Tibial nerve (tissue), 4 donors: ENCODE measurements at places on chromosomes 5 and 9. TPM values are rescaled to one million over a fixed set of nuclear protein-coding genes. Genes with fewer than 3 reads are reported as not detected.

GRCh38 chr5:119315516-119315949 is 40.3 kb upstream of the TNFAIP8 start:
- H3K4me3 ChIP-seq = no peak overlapping the region
- DNase-seq = no peak
- no peak overlapping the region for H3K27ac ChIP-seq
- H3K36me3 ChIP-seq = no peaks in the 10 kb centered on the region

GRCh38 chr9:125893277-125893676 is 146.1 kb downstream of the PBX3 start:
- no peak for DNase-seq
- H3K27me3 ChIP-seq = no peaks in the 10 kb centered on the region
- no peak overlapping the region for H3K4me3 ChIP-seq
- H3K4me1 ChIP-seq = peaks cover 7% of the 10 kb centered on the region
- H3K27ac ChIP-seq = no peak overlapping the region

DNA sequence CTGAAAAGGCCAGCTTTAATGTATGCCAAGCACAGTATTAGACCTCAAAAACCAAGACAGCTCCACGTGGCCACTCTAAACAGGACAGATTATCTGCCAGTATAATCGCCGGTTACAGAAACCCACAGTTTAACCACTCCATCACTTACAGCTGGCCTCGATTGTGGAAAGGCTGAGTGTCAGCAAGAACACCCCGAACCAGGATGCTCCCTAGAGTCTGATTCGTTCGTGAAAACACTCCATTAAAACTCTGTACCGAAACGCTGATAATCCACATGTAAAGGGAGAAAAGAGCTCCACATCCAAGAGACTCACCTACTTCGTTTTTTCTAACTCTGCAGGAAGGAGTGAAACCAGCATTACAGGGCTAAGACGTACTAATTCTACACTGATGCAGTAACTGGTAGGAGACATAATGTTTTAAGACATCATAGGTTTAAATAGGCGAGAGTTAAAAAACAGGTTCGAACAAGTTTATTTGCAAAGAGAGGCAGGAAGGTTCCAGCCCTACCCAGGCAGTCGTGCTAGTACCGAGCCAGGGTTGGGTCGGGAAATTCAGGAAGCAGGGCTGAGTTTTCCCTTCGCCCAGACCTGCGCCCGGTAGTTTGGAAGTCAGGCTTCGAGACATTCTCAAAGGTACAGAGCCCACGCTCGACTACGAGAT is 949 bp downstream of the SERINC5 start:
- H3K27ac ChIP-seq = peak overlapping the region; percentile 98
- peak; percentile 19 for DNase-seq
- H3K27me3 ChIP-seq = no peaks in the 10 kb centered on the region
- H3K36me3 ChIP-seq = no peaks in the 10 kb centered on the region

- H3K4me1 ChIP-seq = no peaks in the 10 kb centered on the region
- H3K4me3 ChIP-seq = no peak overlapping the region
- no peak for DNase-seq
- no peaks in the 10 kb centered on the region for H3K36me3 ChIP-seq
- no peaks in the 10 kb centered on the region for H3K27me3 ChIP-seq
- H3K27ac ChIP-seq = no peak overlapping the region
These were observed 151.0 kb downstream of the MYO10 start for GRCh38 chr5:16784843-16785791.

DNA sequence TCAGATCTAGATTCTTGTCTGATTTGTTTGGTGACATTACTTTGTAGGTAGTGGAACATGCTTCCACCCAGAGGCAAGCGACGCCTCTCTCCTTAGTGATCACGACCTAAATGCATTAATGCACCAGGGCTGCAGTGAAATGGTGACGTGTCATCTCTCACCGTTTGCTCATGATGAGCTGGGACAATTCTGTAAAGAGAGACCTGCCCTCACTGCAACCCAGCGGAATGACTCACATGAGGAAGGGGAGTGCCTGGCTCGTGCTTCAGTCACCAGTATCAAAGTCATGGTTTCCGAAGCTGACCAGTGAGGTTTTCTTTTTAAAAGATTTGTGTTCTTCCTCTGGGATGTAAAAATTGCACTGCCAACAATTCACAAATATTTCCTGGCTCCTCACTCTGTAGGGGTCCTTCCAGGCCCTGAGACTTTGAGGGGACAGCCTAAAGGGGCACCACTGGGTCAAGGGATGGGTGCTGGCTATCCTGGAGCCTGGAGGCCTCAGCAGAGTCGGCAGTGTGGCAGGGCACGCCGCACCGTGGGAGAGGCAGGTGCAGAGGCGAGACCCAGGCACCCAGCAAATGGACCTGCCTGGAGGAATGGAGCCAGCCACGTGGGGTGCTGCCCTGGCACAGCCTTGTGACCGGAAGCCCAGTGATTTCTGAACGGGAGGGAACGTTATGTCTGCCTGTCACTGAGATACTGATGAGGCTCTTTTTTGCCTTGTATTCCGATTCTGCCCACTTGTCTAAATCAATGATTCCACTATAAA is 17.3 kb downstream of the QSOX2 start:
- no peak overlapping the region for H3K27ac ChIP-seq
- H3K27me3 ChIP-seq = no peaks in the 10 kb centered on the region
- no peak overlapping the region for H3K4me3 ChIP-seq
- peaks cover 45% of the 10 kb centered on the region for H3K36me3 ChIP-seq
- DNase-seq = no peak

GRCh38 chr5:31641575-31641974 is 2.6 kb downstream of the PDZD2 start:
- H3K4me1 ChIP-seq = peaks cover 5% of the 10 kb centered on the region
- no peak overlapping the region for H3K27ac ChIP-seq
- no peak for DNase-seq
- H3K36me3 ChIP-seq = no peaks in the 10 kb centered on the region

DNA sequence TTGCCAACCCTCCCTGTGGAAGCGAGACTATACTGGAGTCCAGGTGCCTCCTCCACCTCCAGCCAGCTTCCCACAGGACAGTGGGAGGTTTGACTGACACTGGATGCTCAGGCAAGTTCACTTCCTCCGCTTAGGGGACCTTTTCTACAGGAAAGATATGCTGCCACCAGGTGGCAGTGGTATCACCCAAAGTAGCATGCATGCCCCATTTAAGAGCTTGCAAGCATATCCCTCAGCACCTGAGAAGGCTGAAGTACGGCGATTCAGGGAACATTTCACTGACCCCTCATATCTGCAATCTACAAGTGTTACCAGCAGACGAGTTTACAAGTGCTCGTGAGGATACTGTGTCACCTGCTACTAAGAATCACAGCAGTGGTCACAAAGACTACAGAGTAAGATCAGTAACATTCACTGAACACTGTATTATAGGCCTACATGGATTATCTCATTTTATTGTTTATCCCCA is 75.5 kb downstream of the KLHL3 start:
- H3K27me3 ChIP-seq = no peaks in the 10 kb centered on the region
- H3K4me3 ChIP-seq = no peak overlapping the region
- no peaks in the 10 kb centered on the region for H3K4me1 ChIP-seq
- no peaks in the 10 kb centered on the region for H3K36me3 ChIP-seq
- DNase-seq = peak; percentile 44

DNA sequence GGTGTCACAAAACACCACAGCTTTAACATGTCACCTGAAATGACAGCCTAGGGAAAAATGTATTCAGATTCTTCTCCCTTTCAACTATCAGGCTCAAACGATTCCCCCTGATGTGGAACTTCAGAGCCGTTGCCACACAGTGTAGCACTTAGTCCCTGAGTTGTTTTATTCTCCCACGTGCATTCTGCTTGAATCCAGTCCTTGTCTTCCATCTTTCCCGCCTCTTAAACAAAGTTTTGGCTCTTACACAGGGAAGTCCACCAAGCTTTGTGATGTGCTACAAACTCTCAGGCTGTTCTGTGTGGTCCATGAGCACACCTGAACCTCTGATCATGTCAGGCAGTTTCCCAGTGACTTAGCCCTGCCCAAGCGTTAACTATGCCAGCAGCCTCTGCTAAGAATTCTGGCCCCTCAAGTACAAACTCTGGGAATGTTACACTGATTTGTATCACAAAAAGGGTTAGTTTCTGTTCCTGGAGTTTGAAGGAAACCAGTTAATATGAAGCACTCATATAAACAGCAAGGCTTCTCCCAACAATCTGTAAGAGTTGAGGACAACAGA is 45.8 kb upstream of the RNF38 start:
- no peaks in the 10 kb centered on the region for H3K36me3 ChIP-seq
- no peaks in the 10 kb centered on the region for H3K27me3 ChIP-seq
- no peak overlapping the region for H3K27ac ChIP-seq

- no peaks in the 10 kb centered on the region for H3K36me3 ChIP-seq
- H3K27ac ChIP-seq = no peak overlapping the region
- peaks cover 4% of the 10 kb centered on the region for H3K4me1 ChIP-seq
- no peak for DNase-seq
These were observed 94.1 kb downstream of the APBA1 start for GRCh38 chr9:69578026-69578425.

- H3K4me1 ChIP-seq = no peaks in the 10 kb centered on the region
- no peak for DNase-seq
- H3K27ac ChIP-seq = no peak overlapping the region
- H3K27me3 ChIP-seq = no peaks in the 10 kb centered on the region
- H3K36me3 ChIP-seq = peaks cover 41% of the 10 kb centered on the region
These were observed 7.2 kb downstream of the MLANA start for GRCh38 chr9:5897851-5898250.

- no peak overlapping the region for H3K27ac ChIP-seq
- H3K27me3 ChIP-seq = no peaks in the 10 kb centered on the region
These were observed 45.7 kb downstream of the SARDH start for GRCh38 chr9:133692364-133692985.

- H3K4me3 ChIP-seq = no peak overlapping the region
- DNase-seq = no peak
- H3K27ac ChIP-seq = no peak overlapping the region
- H3K4me1 ChIP-seq = no peaks in the 10 kb centered on the region
These were observed 68.7 kb upstream of the WDR41 start for GRCh38 chr5:77560677-77561263.

DNA sequence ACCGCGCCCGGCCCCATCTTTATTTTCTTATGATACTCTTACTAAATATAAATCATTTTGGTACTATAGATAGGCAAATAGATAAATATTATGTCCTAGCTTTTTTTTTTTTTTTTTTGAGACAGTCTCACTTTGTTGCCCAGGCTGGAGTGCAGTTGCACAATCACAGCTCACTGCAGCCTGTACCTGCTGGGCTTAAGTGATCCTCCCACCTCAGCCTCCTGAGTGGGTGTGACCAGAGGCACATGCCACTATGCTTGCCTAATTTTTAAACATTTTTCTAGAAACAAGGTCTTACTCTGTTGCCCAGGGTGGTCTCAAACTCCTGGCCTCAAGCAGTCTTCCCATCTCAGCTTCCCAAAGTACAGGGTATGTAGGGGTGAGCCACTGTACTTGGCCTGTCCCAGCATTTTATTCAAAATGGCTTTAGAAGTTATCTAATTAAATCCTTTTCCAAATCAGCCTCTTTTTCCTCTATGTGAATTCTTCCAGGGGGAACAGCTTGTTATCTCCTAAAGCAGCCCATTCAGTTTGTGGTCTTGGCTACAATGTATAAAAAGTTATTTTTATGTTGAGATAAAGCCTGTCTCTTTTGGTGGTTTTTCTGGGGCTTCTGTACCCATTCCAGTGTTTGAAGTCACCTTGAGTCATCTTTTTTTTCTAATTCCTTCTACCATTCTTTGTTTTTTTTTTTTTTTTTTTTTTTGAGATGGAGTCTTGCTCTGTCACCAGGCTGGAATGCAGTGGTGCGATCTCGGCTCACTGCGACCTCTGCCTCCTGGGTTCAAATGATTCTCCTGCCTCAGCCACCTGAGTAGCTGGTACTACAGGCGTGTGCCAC is 12.1 kb downstream of the MELK start:
- H3K27ac ChIP-seq = no peak overlapping the region
- no peaks in the 10 kb centered on the region for H3K4me1 ChIP-seq
- H3K27me3 ChIP-seq = no peaks in the 10 kb centered on the region
- no peak overlapping the region for H3K4me3 ChIP-seq

DNA sequence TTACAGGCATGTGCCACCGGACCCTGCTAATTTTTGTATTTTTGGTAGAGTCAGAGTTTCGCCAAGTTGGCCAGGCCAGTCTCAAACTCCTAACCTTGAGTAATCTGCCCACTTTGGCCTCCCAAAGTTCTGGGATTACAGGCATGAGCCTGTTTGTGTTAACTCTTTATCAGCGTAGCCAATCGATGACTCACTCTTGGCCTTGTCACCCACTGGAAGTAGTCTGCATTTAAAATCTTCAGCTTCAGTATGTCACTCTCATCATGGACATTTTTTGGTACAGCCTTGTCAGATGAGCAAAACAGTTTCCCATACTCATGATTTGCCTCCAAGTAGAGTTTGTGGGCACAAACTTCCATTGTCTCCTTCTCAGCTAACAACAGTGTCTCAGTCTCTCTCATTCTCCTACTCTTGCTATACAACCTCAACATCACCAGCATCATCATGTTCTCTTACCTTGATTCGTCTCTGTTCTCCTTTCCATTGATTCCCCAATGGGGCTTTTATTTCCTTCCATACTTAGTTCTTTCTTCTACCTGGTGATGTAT is 22.5 kb downstream of the MUSK start:
- no peaks in the 10 kb centered on the region for H3K36me3 ChIP-seq
- H3K27me3 ChIP-seq = no peaks in the 10 kb centered on the region
- no peak overlapping the region for H3K27ac ChIP-seq
- H3K4me1 ChIP-seq = no peaks in the 10 kb centered on the region
- no peak for DNase-seq
- H3K4me3 ChIP-seq = no peak overlapping the region

DNA sequence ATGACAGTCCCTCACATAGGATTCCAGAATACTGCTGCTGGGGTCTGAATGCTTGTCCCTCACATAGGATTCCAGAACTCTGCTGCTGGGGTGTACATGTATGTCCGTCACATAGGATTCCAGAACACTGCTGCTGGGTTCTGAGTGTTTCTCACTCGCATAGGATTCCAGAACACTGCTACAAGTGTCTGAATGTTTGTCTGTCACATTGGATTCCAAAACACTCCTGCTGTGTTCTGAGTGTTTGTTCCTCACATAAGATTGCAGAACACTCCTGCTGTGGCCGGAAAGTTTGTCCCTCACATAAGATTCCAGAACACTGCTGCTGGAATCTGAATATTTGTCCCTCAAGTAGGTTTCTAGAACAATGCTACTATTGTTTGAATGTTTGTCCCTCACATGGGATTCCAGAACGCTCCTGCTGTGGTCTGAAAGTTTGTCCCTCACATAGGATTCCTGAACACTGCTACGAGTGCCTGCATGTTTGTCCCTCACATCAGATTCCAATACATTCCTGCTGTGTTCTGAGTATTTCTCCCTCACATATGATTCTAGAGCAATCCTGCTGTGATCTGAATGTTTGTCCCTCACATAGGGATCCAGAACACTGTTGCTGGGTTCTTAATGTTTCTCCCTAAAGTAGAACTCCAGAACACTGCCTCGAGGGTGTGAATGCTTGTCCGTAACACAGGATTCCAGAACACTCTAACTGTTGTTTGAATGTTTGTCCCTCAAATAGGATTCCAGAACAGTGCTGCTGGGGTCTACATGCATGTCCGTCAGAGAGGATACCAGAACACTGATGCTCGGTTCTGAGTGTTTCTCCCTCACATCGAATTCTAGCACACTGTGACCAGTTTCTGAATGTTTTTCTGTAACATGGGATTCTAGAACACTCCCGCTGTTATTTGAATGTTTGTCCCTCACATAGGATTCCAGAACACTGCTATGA is 200.4 kb downstream of the FOXD4L6 start:
- no peak overlapping the region for H3K27ac ChIP-seq
- no peak for DNase-seq
- H3K4me3 ChIP-seq = no peak overlapping the region

The OCLN gene
- total RNA-seq = 10.3 TPM

The C8G gene
- total RNA-seq = 3.3 TPM

The DBH gene
- total RNA-seq = under 0.01 TPM

The LCNL1 gene
- total RNA-seq = 14.7 TPM

The PCDHB10 gene
- total RNA-seq = 5.4 TPM

The PCDHGA3 gene
- total RNA-seq = 8.5 TPM

The SHOC1 gene
- not detected for total RNA-seq
